ENCODE measurements at places on chromosomes 5 and 9.
A peak's percentile ranks its signal among the peaks of the same experiment; 100 is the strongest.

DNA sequence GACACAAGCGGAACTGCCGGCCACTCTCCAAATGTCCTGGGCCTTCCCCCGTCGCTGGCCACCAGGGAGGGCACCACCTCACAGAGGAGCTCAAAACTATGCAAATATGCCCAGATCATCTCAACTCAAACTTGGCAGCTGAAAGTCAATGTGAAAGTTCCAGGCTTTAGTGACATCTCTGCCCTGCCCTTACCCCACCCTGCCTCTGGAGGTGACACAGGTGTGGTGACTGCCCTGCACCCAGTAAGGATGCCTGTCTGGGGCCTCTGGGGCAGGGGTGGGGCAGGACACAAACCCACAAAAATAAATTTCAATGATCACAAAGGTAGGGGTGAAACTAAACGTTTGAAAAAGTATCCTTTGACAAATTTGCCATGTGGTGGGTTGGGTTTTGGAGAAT lies 213.4 kb downstream of the HSPA4 start:
- DNase-seq: no peak

GRCh38 chr9:14752271-14752670 lies 29.7 kb upstream of the CER1 start:
- DNase-seq: peak; percentile 54

DNA sequence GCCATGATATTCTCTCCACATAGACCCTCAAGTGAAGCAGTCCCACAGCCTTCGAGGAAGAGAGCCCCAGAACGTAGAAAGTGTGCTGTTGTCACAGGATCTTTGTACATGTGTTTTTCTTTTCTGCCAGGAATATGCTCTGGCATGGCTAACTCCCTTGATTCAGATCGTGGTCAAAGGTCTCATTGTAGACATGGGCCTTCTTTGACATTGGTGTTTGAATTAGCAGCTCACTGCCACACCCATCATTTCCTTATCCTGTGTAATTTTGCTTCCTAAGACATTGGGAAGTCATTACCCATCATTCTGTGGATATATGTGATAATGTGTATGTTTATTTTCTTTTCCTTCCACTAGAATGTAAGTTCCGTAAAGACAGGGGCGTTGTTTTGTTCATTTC lies 25.5 kb downstream of the MTRR start:
- DNase-seq: no peak

DNA sequence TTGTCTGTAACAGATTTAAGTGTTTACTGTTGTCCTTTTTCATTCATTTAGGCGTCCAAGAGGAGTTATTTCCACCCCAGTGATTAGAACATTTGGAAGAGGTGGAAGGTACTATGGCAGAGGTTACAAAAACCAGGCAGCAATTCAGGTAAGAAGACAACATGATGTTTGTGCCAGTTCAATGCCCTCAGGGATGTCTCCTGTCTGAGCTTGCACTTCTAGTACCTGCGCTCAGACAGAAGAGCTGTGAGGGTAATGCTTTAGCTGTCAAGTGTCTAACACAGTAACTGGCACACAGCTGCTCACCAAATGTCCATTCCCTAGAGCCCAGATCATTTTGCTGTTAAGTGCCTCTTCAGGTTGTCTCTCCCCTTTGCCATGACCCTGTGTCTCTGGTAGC lies 14.2 kb upstream of the PHF2 start:
- DNase-seq: peak; percentile 57

DNA sequence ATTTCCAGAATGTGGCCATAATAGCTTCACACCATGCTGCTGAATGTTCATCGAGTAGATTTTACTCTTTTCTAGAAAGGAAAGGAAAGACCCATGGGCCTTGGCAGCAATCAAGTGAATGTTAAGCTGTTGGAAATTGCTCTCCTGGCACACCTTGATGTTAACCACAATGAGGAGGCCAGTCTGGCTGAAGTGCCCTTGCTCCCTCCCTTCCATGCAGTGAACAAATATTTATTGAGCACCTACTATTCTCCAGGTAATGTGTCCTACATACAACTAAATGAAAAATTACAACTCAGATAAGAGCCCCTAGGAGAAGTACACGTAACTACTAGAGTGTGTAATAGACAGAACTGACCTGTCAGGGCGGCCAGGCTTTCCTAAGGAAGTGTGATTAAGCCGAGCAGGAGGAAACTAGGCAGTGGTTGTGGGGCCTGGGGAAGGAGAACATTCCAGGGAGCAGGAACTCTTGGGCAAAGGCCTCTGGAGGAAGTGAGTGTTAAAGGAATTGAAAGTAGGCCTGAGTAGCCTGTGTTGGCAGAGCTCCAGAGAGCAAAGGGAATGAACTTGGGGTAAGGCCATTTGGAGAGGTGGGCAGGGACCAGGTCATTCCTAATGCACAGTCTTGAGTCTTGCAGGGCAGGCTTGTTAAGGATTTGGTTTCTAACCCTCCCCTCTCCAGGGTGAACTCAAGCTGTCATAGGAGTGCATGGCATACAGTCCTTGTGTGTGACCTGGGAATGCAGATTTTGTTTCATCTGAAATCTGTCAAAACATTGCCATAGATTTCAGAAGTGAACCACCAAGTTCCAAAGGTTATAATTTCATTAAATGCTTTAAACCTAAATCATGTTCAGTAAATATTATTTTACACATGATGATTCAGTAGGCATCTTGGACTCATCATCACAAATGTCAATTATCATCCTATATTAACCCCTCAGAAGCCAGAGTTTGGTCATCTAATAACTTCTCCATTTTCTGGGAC lies 9.0 kb upstream of the ZSWIM6 start:
- no peak for DNase-seq

GRCh38 chr5:103425686-103426454 lies 136.7 kb downstream of the NUDT12 start:
- DNase-seq: no peak

- DNase-seq: no peak
These were observed 67.9 kb upstream of the CHSY3 start for GRCh38 chr5:129836321-129836720.

Data from DMS79 (cell line).